Effector CD8-positive, alpha-beta T cell (primary cell): ENCODE measurements at places on chromosomes 1 and 21.

DNA sequence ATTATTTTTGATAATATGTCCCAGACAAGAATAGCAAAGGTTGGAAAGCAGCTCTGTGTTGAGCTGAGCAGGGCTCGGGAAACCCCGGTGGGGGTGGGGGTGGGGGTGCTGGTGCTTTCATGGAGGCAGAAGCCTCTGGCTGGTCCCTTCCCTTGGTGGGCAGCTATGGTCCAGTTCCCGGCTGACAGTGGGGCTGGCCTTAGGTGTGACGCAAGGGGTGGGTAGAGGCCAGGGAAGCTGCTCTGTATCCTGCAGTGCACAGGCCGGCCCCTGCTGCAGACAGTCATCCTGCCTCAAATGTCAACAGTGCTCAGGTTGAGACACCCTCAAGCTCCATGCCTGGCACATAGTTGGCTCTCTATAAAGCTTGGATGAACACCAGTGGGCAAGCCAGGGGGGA, 8.9 kb downstream of the ACTL8 start:
- no peak for DNase-seq

DNA sequence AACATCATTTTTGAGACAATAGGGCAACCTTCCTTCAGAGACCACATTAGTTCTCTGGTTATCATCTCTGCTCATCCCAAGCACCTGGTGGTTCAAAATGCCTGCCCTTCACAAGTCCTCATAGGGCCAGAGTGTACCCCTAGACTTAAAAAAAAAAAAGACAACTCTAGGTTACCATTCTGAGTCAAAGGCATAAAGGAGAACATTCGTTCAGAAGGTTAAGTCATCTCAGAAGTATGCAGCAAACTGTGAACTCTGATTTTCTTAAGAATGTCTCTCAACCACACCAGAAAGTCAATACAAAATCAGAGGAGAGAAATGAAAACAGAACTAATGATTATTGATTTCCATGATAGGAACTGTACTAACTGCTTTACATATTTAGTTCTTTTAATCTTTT, 9.2 kb upstream of the BEND5 start:
- DNase-seq = no peak

DNA sequence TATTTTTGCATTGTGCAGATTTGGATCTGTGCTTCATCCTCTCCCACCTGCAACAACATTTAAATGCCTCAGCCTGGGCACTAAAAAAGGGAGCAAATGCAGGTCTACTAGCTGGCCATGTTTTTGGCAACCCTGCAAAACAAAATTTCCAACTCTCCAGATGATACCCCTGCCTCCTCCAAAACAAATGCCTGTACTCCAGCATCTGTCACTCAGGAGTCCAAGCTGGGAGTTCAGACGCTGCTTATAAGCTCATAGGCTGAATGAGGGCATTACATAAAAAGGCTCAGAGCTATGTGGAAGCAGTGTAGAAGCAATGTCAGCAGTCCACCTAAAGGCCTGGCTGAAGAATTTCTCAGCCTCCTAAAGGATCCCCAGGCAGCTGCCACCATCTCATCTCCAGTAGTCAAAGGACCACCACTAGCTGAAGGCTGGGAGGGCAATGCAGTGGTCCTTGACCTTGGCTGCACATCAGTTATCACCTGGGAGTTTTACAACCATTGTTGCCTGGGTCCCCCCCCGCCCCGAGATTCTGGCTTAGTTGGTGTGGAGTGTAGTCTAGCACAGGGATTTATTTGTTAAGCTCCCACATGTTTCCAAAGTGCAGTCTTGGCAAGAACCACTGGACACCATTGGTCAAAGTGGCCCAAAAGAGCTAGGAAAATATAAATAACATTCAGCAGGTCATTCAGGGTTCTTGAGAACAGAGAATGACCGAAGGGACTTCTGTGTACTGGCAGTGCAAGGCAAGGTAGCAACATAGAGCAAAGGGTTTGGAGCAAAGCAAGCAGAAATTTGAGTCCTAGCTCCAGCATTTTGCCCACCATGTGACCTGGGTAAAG, 57.2 kb downstream of the ITPKB start:
- DNase-seq = no peak

DNA sequence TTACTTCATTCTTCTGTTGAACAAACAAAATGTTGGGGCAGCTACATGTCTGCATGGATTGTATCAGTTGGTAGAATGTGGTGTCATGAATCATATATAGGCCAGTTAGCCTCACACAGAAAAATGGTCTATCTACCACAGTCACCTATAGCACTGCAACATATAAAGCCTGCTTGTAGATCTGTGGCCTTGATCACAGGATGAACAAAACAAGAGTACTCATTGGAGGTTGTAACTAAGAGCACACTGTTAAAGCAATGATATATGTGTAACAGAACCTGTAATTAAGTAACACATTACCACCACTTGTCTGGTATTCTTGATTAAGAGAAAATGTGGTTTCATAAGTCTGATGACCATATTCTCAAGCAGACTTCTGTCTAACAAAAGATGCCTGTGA, 167.3 kb upstream of the SGIP1 start:
- no peak for DNase-seq

GRCh38 chr1:2095981-2096736, 45.9 kb downstream of the PRKCZ start:
- DNase-seq = no peak

DNA sequence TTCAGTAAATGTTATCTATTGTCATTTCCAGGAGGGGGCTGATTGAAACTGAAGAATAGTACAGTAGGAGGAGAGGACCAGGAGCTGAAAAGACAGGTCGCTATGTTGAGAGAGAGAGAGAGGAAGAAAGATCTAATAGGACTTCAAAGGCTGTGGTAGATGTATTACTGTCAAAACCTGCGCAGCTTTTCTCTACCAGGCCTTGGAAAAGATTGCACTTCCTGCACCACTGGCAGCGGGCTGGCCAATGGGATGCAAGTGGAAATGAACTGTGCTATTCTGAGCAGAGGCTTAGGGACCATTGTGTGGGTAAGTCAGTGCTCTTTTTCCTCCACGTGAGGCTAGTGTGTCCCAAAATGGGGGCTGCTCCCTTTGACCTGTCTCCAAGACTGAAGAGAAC, 47.1 kb downstream of the MDM4 start:
- DNase-seq = no peak

GRCh38 chr1:165418195-165418594, 26.7 kb downstream of the RXRG start:
- DNase-seq = no peak
